Cardiac muscle cell (in vitro differentiated cells and primary cell): ENCODE measurements at places on chromosomes 12 and 14. TPM values are rescaled to one million over a fixed set of nuclear protein-coding genes. Genes with fewer than 3 reads are reported as not detected.

- no peak for DNase-seq
Observed at GRCh38 chr14:29475641-29476040, 452.0 kb downstream of the PRKD1 start.

- DNase-seq, result no peak
Observed at GRCh38 chr12:51895378-51896135, 7.7 kb downstream of the ANKRD33 start.

DNA sequence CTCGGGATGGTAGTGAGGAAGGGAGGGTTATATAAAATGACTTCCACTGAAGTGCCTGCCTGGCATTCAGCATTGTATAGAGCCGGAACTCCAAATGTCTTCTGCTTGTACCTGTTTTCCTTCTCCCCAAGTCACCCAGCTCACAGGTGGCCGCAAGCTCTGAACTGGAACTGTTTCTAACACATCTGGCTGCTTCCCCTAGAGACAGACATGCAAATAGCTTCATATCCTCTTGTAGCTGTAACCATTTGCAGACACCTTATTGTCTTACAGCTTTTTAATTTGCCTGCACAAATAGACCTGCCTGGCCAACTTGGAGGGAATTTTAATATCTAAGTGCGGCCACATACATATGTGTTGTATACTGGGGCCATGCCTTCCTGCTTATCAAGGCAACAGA is 126.0 kb downstream of the CHST11 start:
- DNase-seq, result no peak

DNA sequence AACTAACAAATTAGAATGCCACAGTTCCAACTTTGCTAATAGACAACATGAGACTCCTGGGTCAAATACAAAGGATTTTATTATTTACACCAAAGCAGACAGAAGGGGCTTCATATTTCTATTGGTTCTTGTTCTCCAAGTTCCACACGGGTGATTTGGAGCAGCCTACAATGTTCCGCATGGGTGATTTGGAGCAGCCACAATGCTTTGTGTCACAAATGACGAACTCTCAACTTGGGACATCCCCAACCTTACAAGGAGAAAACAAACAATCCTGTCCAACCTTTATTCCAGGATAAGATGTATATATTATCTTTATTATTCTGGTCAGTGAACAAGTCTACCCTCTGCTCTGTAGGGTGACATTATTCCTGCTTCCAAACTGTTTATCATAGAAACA is 694.3 kb upstream of the MGAT4C start:
- DNase-seq, result no peak

- no peak for DNase-seq
Observed at GRCh38 chr14:39140170-39140569, 26.0 kb downstream of the GEMIN2 start.

- DNase-seq, result no peak
Observed at GRCh38 chr12:4287325-4288211, 14.0 kb downstream of the CCND2 start.

DNA sequence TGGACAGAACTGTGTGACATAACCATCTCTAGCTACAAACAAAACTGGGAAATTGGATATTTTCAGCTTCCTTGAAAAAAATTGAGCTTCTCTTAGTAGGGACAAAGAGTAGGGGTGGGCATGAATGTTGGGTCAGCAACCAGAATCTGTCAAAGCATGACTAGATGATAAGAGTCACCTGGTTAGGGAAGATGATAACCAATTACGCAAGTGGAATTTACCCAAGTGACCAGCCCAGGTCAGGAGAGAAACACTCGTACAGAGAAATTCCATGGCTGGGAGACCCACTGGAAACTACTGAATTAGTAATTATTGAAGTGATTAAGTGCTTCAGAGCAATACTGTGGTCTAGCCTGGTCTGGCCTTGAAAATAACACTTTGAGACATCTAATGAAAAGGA is 36.3 kb upstream of the C12orf75 start:
- DNase-seq, result no peak

The LMO3 gene
- 26.2 and 29.3 TPM in 2 replicates for total RNA-seq

The JPH4 gene
- total RNA-seq, result 0.39 and 0.63 TPM in 2 replicates

The CD163L1 gene
- 0.18 TPM in 1 of 2 replicates, not detected in the other for total RNA-seq
